ENCODE measurements at places on chromosomes 12 and 14. TPM values are rescaled to one million over a fixed set of nuclear protein-coding genes. Genes with fewer than 3 reads are reported as not detected.

DHRS2 gene
- total RNA-seq: 0.26 TPM

LRRK2 gene
- total RNA-seq: 351 TPM

GRCh38 chr12:8145754-8146441 is 10.9 kb upstream of the ZNF705A start:
- H3K36me3 ChIP-seq: peaks cover 8% of the 10 kb centered on the region
- DNase-seq: peak; percentile 80
- H3K27me3 ChIP-seq: no peaks in the 10 kb centered on the region
- no peak overlapping the region for H3K4me3 ChIP-seq
- H3K4me1 ChIP-seq: no peaks in the 10 kb centered on the region

GRCh38 chr12:92481066-92481465 is 221.7 kb upstream of the PLEKHG7 start:
- no peaks in the 10 kb centered on the region for H3K4me1 ChIP-seq
- no peaks in the 10 kb centered on the region for H3K36me3 ChIP-seq
- no peak overlapping the region for H3K27ac ChIP-seq
- no peak for DNase-seq
- H3K27me3 ChIP-seq: no peaks in the 10 kb centered on the region

DNA sequence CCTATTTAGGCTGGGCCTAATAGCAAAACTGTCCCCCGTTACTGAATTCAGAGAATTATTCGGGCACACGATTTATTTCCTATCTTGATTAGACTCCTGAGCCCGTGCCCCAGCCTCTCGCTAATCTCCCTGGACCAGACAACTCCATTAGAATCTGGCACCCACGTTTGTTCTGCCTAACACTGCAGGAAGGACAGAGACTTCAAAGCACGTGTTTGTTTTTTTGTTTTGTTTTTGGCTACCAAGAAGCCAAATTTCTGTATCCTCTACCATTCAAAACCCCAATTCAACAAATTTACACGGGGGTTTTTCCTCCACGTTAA is 4.8 kb downstream of the USP44 start:
- peak overlapping the region; percentile 27 for H3K27ac ChIP-seq
- no peak overlapping the region for H3K4me3 ChIP-seq
- no peaks in the 10 kb centered on the region for H3K4me1 ChIP-seq
- peaks cover 21% of the 10 kb centered on the region for H3K27me3 ChIP-seq
- no peak for DNase-seq

GRCh38 chr12:52370926-52371608 is 3.8 kb upstream of the KRT85 start:
- peaks cover 23% of the 10 kb centered on the region for H3K27me3 ChIP-seq
- H3K36me3 ChIP-seq: no peaks in the 10 kb centered on the region
- no peak overlapping the region for H3K4me3 ChIP-seq
- no peaks in the 10 kb centered on the region for H3K4me1 ChIP-seq

DTX1 gene
- total RNA-seq: 3.8 TPM

DNA sequence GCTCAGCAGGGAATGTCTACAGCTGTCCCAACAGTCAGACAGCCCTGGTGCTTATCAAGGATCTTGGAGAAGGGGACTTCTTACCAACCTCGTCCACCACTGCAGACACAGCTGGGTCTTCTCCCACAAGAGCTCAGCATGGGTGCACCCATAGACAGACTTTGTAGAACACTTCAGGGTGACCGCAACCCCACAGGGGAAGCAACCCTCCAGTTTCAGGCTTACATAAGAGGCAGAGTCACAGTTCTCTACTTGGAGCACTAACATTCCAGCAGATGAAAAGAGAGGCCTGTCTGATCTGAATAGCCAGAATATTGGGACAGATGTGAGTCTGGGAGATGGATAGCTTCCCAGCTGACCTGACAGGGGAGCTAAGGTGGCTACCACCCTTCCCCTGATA is 3.5 kb upstream of the CLEC1A start:
- peaks cover 23% of the 10 kb centered on the region for H3K4me1 ChIP-seq
- H3K27ac ChIP-seq: no peak overlapping the region
- DNase-seq: no peak
- H3K27me3 ChIP-seq: no peaks in the 10 kb centered on the region

PITPNM2 gene
- total RNA-seq: 30.8 TPM

DNA sequence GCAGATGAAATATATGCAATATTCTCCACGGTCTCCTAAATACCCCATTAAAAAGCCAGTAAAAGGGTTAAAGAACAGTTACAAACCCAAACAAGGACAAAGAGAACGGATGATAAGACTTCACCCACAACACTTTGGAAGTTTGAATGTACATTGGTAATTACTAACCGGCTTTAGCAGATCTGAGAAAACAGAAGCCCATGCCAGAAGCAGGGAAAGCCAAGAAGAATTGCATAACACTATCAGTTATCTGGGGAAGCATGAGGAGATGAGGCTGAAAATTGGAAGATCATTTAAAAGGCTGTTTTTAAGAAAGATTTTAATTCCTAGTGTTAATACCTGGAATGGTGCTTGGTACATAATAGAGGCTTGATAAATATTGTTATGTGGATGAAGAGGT is 55.6 kb upstream of the MYBPC1 start:
- no peak overlapping the region for H3K4me3 ChIP-seq
- H3K27me3 ChIP-seq: no peaks in the 10 kb centered on the region
- DNase-seq: no peak
- no peaks in the 10 kb centered on the region for H3K36me3 ChIP-seq
- H3K4me1 ChIP-seq: no peaks in the 10 kb centered on the region

GRCh38 chr12:114063435-114063834 is 97.3 kb upstream of the RBM19 start:
- no peak overlapping the region for H3K27ac ChIP-seq
- no peak overlapping the region for H3K4me3 ChIP-seq
- H3K4me1 ChIP-seq: no peaks in the 10 kb centered on the region
- H3K27me3 ChIP-seq: no peaks in the 10 kb centered on the region
- H3K36me3 ChIP-seq: no peaks in the 10 kb centered on the region
- no peak for DNase-seq

GRCh38 chr14:102530828-102531478 is 21.4 kb upstream of the ANKRD9 start:
- H3K27me3 ChIP-seq: no peaks in the 10 kb centered on the region
- no peaks in the 10 kb centered on the region for H3K36me3 ChIP-seq
- peak overlapping the region; percentile 70 for H3K27ac ChIP-seq

DNA sequence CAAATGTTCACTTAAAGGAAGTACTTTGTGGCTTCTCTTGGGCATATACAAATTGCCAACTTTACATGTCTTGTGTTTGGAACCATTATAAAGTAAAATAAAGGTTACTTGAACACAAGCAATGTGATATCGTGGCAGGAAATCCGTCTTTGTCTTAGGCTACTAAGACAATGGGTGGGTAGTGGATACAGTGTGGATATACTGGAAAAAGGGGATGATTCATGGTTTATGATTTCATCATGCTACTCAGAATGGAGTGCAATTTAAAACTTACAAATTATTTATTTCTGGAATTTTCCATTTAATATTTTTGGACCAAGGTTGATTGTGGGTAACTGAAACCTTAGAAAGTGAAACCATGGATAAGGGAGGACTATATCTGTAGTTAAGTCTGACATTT is 48.4 kb downstream of the MYRFL start:
- no peak overlapping the region for H3K4me3 ChIP-seq
- no peaks in the 10 kb centered on the region for H3K27me3 ChIP-seq
- no peak overlapping the region for H3K27ac ChIP-seq
- no peaks in the 10 kb centered on the region for H3K4me1 ChIP-seq

LRRC74A gene
- total RNA-seq: not detected

CTSG gene
- 1.9 TPM for total RNA-seq

DNA sequence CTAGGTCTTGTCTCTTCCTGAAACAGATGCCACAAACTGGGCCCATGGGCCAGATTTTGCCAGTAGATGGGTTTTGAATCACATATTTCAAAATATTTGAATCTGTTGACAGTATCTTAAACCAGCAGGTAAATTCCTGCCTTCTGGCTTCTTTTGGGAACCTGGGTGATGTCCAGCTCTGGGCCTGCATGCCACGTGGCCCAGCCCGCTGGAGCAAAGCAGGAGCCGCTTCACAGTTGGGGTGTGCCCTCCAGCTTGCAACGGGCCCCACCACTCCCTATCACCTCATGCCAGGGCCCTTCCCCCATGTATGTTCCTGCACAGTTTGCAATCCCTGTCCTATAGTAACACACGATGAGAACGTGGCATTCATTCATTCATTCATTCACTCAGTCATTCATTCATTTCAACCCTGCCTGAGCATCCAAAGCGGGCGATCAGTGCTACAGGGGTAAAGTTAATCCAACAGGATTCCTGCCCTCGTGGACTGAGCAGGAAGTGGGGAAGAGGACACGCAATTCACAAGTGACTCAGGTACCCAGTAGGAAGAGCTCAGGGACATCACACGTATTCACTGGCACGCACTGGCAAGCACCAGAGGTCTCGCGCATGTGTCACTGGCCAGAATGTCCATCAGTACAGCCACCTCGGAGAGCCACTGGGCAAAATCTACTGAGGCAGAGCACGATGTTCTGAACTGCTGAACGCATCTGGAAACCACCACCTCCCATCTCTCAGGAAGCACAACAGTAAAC is 27.8 kb downstream of the SCARB1 start:
- H3K27ac ChIP-seq: no peak overlapping the region
- DNase-seq: no peak
- H3K36me3 ChIP-seq: no peaks in the 10 kb centered on the region
- H3K4me3 ChIP-seq: no peak overlapping the region
- no peaks in the 10 kb centered on the region for H3K27me3 ChIP-seq
- H3K4me1 ChIP-seq: peaks cover 8% of the 10 kb centered on the region

DNA sequence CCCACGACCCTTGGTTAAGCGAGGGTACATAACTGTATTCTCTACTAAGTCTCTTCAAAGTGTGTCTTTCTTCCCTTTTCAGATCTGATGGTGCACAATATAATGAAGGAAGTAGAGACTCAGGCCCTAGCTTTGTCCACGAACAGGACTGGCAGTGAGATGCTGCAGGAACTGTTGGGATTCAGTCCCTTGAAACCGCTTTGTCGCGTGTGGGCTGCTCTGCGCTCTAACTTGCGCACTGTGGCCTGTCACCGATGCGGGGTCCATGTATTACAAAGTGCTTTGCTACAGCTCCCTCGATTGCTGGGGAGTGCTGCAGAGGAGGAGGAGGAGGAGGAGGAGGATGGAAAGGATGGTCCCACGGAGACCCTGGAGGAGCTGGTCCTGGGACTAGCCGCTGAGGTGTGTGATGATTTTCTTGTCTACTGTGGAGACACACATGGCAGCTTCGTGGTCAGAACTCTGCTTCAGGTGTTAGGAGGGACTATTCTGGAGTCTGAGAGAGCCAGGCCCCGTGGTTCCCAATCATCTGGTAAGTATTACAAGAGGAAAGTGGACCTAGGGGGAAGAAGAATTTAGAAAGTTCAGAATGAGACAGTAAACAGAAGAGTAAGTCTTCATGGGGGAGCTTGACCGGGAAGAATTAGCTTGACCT is 803 bp downstream of the NOP9 start:
- H3K36me3 ChIP-seq: peaks cover 3% of the 10 kb centered on the region
- no peaks in the 10 kb centered on the region for H3K27me3 ChIP-seq
- H3K4me3 ChIP-seq: peak overlapping the region; percentile 82
- peaks cover 47% of the 10 kb centered on the region for H3K4me1 ChIP-seq
- DNase-seq: no peak

Measured in left lung (tissue), 14 donors.